ENCODE measurements at places on chromosomes 3 and 15.

GRCh38 chr3:71926262-71926600 is 141.3 kb upstream of the PROK2 start:
- peak; percentile 76 for DNase-seq

DNA sequence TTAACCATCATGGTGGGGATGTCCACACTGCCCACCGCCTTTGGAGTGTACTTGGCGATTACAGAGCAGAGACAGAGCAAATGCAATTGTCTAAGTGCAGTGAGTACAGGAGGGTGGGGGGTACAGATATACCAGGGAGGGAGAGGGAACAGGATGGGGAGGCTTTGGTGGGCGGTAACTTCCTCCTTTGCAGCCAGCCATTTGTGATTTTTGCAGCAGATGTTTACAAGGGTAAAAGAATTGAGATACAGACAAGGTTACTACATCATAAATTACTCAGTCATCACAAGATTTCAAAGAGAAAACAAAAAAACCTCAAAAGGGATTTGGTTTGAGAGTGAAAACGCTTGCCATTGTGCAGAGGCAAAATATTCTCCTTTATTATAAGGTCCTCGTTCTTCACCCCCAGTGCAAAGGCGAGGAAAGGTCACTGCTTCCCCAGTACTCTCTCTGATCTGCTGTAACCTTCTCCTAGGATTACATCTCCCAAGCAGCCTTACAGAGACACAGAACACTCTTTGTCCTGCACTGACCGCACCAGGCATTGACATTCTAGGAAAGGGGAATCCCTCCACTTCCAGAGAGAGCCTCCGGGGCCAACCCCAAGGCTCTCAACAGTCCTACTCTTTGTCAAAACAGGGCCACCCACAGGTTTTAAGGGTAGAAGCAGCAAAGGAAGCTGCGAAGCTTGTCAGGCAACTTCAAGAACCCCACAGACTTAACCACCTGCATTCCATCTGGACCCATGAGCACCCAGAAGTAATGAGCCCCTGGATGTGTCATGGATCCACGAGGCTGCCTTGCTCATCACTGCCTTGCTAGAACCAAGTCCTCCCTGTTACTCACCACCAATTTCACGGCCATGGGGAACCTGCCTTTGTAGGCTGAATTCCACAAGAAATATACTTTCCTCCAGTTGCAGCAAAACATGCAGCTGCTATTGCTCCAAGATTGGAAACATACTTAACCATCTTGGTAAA is 117.3 kb downstream of the ADAMTS17 start:
- no peak for DNase-seq

DNA sequence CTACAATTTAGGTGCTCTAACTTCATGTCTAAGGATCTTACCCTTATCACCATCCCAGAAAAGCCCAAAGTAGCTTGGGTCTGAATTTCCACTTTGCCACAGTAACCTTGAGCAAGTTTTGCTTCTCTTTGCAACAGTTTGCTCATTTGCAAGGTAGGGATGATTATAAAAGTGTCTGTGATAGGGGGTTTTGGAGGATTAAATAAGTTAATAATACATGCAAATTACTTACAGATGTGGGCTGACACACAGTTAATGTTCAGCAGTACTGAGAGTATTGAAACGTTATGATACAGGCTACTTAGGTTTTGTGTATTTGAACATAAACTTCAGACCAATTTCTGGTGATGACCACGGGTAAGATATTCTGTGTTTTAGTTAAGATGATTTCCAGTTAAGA is 444.7 kb upstream of the TPRG1 start:
- no peak for DNase-seq

DNA sequence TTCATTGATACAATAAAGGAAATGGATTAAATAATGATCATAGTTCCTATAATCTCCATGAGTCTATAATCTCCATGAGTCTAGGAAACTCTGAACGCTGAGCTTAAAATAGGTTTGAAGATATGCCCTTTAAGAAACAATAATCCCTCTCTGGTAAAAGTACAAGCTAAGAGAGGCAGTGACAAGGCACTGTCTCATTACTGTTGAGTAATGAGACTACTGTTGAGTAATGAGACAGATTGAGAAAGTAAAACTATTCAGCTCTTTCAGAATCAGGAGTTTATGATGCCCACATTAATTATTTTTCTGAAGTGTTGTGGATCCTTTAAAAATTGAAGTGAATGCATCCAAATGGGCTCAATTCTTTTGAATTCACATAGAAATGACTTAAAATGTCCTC is 235.5 kb upstream of the THRB start:
- DNase-seq = no peak

DNA sequence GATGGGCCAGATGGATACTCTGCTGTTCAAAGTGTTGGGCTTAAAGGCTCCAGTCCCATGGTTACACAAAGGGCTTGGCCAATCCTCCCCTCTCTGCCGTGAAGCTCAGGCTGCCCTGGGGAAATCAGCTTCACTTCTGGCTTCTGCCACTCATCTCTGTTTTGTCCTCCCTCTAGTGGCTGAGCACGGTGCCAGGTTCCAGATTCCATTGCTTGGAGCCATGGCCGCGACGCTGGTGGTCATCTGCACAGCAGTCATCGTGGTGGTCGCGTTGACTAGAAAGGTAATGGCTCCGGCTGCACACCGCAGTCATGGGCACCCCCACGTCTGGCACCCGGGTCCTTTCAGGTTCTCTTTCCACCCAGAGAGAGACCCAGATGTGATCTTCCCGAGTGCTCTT is 5.6 kb downstream of the TIGIT start:
- DNase-seq = no peak

DNA sequence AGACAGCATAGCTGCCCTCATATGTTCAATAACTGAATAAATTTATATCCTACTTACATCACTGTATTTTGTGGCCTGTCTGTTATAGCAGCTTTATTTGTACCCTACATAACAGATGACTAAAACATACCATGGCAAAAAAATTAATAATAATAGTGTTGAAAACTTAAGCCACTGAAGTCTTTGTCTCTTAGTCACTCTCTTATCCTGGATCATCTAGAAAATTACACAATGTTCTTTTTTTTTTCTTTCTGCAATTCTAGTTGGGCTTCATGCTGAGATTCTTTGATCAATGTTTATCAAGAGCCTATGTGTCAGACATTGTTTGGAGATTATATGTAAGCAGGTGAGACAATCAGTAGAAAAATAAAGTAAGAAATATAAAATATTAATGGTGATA is 519.3 kb upstream of the ARPP21 start:
- DNase-seq = no peak

DNA sequence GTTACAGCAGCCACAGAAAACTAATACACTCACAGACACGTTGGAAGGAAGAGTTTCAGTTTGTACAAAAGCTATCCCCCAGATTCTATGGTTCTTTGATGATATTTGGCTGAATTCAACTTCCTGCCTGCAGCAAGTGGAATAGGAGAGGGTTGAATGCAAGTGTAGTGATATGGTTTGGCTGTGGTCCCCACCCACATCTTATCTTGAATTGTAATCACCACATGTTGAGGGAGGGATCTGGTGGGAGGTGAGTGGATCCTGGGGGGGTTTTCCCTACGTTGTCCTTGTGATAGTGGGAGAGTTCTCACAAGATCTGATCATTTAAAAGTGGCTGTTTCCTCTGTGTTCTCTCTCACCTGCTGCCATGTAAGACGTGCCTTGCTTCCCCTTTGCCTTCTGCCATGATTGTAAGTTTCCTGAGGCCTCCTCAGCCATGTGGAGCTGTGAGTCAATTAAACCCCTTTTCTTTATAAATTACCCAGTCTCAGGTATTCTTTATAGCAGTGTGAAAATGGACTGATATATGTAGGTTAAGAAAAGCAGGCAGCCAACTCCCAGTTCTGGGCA is 29.8 kb downstream of the NMNAT3 start:
- no peak for DNase-seq

DNA sequence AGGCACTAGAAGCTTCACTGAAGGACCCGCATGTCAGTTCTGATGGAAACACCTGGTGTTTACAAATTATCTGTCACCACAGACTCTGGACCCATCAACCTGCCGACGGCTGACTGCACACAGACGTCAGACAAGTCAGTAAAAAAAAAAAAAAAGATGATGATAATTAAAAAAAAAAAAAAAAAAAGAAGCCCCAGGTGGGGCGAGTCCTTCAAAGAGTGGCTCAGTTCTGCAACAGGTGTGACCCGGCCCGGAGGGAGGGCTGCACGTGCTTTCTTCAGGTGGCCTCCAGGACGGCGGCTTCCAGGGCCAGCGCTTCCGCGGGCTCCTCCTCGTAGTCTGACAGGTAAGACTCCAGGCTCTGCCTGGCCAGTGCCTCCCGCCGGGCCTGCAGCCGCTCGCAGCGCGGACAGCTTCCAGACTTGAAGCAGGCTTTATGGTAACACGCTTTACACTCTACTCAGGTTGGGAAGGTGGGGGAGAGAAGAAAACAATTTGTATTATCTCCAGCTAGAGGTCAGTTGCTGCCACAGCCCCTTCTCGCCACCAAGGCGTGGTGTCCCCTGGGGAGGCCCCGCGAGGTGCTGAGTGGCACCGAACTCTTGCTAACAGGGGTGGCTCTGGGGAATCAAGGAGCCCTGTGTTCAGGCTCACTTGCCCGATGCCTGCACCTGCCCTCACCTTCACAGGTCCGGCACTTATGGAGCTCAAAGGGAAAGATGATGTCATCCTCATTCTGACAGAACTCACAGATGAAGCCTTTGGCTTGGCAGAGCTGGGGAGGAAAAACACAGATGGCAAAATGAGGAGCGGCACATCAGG is 61.8 kb downstream of the RUBCN start:
- DNase-seq = no peak
